ENCODE measurements at places on chromosomes 2 and 18. TPM values are rescaled to one million over a fixed set of nuclear protein-coding genes. Genes with fewer than 3 reads are reported as not detected.

GRCh38 chr2:205405194-205405593, 277.1 kb upstream of the NRP2 start:
- H3K4me1 ChIP-seq: no peaks in the 10 kb centered on the region
- no peaks in the 10 kb centered on the region for H3K36me3 ChIP-seq
- no peak for DNase-seq
- no peaks in the 10 kb centered on the region for H3K27me3 ChIP-seq
- no peak overlapping the region for H3K4me3 ChIP-seq

Gene MYL1
- not detected for total RNA-seq

GRCh38 chr18:6015364-6015763, 120.0 kb upstream of the TMEM200C start:
- no peak overlapping the region for H3K27ac ChIP-seq
- no peaks in the 10 kb centered on the region for H3K4me1 ChIP-seq
- no peaks in the 10 kb centered on the region for H3K27me3 ChIP-seq
- no peaks in the 10 kb centered on the region for H3K36me3 ChIP-seq

GRCh38 chr18:48817021-48817461, 133.7 kb downstream of the SMAD7 start:
- peaks cover 5% of the 10 kb centered on the region for H3K4me1 ChIP-seq
- H3K36me3 ChIP-seq: no peaks in the 10 kb centered on the region
- DNase-seq: no peak
- H3K27me3 ChIP-seq: no peaks in the 10 kb centered on the region
- no peak overlapping the region for H3K4me3 ChIP-seq

Gene ITGA6
- 174 TPM for total RNA-seq

Gene MREG
- 8.5 TPM for total RNA-seq

Gene GNLY
- total RNA-seq: 4.7 TPM

DNA sequence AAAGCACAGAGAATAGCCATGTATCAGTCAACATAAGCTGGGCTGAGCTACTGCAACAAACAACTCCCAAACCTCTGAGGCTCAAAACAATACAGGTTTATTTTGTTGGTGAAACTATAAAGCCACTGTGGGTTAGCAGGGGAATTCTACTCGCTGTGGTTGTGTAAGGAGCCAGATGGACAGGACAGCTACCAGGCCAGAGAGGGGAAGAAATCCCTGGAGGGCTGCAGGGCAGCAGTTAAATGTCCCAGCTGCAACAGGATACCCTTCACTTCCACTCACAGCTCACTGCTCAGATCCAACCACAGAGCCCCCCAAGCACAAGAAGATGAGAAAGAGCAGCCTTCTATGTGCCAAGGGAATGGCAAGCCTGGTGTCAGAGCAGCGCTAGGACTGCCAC, 245.9 kb upstream of the RAB6C start:
- no peak for DNase-seq
- no peaks in the 10 kb centered on the region for H3K36me3 ChIP-seq
- no peaks in the 10 kb centered on the region for H3K4me1 ChIP-seq
- no peaks in the 10 kb centered on the region for H3K27me3 ChIP-seq
- no peak overlapping the region for H3K4me3 ChIP-seq

GRCh38 chr2:217992061-217992460, 10.7 kb downstream of the TNS1 start:
- H3K27ac ChIP-seq: no peak overlapping the region
- no peaks in the 10 kb centered on the region for H3K36me3 ChIP-seq
- H3K4me1 ChIP-seq: no peaks in the 10 kb centered on the region
- H3K4me3 ChIP-seq: no peak overlapping the region
- DNase-seq: no peak
- H3K27me3 ChIP-seq: no peaks in the 10 kb centered on the region

Gene SRD5A2
- not detected for total RNA-seq

Gene MTCL1
- total RNA-seq: 2.3 TPM

- no peak overlapping the region for H3K27ac ChIP-seq
- no peak for DNase-seq
- no peaks in the 10 kb centered on the region for H3K27me3 ChIP-seq
- H3K4me1 ChIP-seq: no peaks in the 10 kb centered on the region
These were observed 122.5 kb downstream of the FHOD3 start for GRCh38 chr18:36419900-36420531.
